ENCODE measurements at places on chromosomes 11 and 22.

GRCh38 chr11:60844045-60844869, 2.3 kb downstream of the CCDC86 start:
- DNase-seq, result no peak

GRCh38 chr11:15909937-15910598, 446.3 kb downstream of the SOX6 start:
- DNase-seq, result no peak

DNA sequence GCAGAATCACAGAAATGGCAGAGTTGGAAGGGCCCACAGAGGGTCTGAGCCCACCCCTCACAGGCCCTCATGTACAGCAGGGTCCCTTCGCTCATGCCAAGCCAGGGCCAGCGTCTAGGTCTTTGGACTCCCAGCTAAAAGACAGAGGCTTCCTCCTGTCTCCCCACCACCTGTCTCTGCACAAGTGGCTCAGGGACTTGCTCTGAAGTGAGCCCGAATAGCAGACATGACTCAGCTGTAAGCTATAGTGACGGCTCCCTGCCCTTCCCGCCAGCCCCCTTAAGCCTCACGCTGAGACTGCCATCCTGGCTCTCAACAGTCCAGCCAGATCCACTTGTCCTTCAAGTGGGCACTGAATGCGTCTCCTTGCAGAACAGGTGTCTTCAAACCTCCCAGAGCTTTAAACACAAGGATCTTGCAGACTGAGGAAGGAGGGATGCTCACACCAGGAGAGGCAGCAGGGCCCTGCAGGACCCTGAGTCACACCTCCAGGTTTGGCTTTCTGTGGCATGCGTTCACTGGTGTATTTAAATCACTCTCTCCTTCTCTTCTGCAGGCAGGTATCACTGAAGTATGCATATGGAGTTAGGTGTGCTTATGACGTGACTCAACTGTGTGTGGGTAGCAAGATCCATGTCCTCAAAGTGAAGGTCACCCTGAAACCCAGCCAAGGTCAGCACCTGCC, 154.9 kb downstream of the CACNA1I start:
- no peak for DNase-seq

- DNase-seq, result no peak
Measured at GRCh38 chr22:48832592-48832991, 995.1 kb downstream of the BRD1 start.

DNA sequence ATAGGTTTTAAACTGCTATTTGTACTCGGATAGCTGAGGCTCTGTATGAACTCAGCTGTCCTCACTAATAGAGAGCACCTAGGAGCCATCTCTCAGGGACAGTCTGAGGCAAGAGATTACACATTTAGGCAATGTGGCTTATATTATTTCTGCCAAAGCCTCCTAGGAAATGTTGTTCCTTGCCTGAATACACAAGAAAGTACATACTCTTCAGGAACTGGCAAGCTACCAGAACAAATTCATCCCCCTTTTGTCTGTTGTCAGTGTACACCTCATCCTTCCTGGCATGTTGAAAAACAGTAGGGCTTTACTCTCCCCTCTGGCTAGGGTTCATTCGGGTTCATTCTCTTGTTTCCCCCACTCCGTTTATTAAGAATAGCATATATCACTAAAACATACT, 615.9 kb upstream of the FAT3 start:
- DNase-seq, result no peak

DNA sequence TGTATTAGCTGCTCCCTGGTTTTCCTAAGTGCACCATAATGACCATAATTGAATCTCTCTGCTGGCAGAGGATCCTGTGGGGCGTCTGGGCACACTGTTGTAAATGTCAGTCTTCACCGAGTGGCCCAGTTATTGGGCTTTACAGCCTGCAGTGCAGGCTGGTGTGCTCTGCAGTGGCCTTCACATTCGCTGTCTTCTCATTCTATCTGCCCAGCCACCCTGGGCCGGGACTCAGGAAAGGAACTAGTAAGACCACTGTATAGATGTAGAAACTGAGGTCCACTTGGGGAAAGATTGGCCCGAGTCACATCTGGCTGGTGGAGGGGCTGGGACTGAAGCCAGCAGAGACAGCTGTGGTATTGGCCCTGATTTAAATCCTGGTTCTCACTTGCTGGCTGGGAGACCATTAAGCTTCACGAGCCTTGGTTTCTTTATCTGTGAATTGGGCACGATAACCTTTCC, 49.3 kb downstream of the TSPAN18 start:
- no peak for DNase-seq

DNA sequence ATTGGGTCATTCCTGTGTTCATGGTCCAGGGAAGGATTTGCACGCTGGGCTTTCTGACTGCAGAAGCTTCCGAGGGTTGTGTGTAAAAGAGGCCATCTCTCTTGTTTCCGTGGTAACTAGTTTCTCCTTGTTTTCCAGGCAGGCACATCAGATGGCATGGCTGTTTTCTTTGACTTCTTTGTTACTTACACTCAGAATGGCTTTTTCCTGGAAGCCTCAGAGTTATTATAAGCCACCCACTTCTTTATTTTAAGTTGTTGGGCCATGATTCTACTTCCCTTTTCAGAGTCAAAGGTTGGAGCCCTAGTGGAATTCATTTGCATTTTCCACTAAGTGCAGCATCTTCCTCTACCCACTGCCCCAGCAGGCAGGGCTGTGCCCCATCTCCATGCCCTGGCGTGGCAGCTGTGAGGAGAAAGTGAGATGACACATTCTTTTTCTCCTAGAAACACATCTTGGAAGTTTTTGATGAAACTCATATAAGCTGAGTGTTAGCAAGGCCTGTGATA, 94.9 kb downstream of the PRR5L start:
- DNase-seq, result no peak

DNA sequence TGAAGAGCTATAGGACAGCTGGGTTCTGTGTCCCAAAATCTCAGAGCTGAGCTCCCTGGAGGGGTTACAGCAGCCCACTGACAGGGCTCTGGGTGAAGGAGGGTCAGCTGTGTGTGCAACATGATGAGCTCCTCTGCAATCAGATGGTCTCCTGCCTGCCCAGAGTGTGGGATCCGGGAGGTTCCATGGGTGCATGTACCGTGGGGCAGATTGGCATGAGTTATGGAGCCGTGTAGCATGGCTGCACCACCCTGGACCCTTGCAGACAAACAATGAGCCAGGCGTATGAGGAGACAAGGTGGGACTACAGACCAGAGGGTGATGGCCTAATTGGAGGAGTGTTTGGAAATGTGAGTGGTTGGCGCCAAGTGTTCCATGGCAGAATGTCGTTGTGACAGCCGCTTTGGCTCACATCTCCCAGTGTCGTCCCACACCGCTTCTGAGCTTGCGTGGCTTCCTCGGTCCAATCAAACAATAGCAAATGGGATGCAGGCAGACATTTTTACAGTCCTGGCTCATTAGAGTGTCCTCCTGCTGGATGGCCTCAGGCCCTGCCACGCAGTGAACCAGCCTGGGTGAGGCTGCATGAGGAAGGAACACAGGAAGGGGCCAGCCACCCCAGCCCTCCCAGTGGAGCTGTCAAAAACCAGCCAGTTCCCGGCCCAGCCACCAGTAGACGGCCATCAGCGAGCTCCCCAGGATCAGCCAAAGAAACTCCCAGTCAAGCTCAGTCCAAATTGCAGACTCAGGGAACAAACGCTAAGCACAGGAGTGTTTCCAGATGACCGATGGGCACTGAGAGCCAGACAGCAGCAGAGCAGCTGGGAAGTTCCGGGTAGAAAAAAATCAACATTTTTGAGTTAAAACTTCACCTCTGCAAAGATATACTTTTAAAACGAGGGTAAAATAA, 1066.9 kb downstream of the BRD1 start:
- no peak for DNase-seq

GRCh38 chr11:101917226-101917625, 904 bp upstream of the ANGPTL5 start:
- no peak for DNase-seq

- no peak for DNase-seq
Measured at GRCh38 chr11:1486054-1486825, at the start of gene MOB2. TSS of gene MOB2 (minus strand) at chr11:1486779. CDS start at chr11:1486556, 223 bp downstream.

DNA sequence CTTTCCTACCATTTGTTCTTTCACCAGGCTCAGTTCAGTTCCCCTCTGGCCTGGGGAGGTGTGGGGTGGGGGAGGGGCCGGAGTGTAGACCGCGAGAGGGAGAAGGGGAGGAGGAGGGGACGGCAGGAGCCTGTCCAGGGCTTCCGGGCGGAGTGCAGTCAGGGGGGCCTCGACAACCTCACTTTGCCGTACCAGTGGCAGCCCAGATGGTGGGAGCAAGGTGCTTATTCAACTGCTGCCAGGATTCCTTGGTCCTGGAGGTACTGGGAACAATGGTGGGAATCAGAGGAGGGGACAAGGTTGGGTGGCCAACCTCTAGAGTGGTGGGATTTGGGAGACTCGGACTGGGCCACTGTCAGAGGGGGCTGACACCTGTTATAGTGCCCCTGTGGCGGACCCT, 1.2 kb downstream of the BACE1 start:
- DNase-seq, result no peak

DNA sequence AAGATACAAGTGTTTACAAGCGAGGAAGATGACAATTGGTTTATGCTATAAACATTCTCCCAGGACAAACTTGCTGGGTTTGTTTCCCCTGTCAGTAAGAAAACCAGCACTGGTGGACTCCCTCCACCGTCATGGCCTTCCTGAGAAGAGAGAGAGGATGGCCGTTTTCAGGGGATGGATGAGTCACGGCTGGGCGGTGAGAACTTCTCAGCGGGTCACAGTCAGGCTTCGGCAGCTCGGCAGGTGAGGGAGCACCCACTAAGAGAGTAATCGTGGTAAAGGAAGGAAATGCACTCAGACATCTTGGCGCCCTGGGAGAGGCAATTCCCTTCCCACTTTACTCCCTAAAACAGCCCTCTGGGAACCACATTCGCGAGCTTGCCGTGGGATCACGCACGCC, 83.9 kb downstream of the NCAM1 start:
- no peak for DNase-seq

DNA sequence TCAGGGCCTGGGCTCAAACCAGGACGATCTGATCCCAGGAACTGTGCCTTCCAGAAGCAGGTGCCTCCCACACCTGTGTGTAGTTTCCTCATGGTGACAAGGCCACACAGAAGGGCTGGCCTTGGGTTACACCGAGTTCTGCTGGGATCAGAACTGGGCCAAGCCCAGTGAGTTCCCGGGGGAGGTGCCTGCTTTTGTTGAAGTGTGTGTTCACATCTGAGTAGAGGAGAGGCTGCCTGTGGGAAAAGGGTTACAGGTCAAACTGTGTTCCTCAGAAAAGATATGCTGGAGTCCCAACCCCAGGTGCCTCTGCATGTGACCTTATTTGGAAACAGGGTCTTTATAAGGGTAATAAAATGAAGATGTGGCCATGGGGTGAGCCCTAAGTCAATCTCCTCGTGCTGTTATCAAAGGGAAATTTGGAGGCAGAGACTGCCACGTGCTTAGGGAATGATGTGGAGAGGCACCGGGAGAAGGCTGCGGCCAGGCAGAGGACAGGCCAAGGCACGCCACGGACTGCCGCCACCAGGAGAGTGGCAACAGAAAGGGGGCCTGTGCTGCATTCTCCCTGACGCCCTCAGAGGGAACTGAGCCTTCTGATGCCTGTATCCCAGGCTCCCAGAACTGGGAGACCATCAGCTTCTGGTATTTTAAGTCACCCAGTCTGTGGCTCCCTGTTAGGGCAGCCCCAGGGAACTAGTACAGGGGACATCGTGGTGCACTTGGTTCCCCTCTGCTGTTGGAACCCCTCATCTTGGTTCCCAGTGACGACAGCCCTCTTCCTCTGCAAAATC, 158.8 kb downstream of the CACNA1I start:
- no peak for DNase-seq

DNA sequence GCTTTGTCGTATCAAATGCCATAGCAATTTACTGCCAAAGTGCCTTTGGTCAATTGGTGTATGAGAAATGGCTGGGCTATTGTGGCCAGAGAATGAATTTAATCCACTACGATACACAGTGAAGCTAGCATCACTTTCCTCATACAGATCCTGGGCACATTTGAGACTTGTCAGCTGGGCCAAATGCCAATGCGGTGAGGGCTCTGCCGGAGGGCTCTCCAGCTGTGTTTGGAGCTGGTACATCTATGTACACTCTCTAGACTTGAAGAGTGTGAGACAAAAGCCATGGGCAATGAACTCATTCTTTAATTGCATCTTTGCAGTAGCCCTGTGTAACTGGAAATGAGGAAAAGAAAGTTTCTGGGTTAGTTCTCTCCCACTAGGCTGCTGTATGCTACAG, 1052.9 kb downstream of the NTM start:
- no peak for DNase-seq

GRCh38 chr22:26835929-26836528, 178.6 kb downstream of the MIAT start:
- DNase-seq, result peak; percentile 70

DNA sequence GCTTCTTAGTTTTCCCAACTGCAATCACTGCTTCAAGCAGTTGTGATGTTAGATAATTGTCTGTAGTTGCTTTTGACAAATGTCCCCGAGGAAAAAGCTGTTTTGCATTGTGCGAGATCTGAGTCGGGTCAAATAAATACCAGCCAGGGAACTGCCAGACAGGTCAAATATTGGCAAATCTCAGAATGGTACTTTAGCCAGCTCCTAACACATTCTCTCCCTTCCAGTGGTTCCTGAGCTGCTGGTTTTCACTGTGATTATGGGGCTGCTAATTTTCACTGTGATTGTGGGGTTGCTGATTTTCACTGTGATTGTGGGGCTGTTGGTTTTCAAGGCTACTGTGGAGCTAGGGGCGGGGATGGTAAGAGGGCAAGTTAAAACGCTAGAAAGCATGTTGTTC, 14.3 kb downstream of the RASSF10 start:
- no peak for DNase-seq

DNA sequence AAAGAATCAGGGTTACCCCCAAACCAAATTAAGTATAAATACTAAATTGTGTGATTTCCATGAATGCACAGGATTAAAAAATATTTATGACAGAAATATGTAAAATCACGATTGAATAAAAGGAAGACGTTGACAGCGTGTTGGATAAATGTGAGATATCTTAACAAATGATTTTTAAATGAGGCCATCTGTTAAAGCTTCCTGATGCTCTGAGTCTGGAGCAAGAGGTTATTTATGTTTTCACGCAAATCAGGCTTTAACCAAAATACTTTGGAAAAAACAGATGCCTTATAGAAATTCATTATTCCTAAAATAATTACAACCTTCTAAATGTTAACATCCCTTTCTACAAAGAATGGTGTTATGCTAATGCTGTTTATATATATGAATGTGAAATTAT, 123.3 kb downstream of the PAX6 start:
- DNase-seq, result no peak

- DNase-seq, result no peak
Measured at GRCh38 chr11:7220636-7221035, 31.1 kb upstream of the SYT9 start.

- no peak for DNase-seq
Measured at GRCh38 chr11:18427240-18427639, 15.1 kb downstream of the LDHC start.

DNA sequence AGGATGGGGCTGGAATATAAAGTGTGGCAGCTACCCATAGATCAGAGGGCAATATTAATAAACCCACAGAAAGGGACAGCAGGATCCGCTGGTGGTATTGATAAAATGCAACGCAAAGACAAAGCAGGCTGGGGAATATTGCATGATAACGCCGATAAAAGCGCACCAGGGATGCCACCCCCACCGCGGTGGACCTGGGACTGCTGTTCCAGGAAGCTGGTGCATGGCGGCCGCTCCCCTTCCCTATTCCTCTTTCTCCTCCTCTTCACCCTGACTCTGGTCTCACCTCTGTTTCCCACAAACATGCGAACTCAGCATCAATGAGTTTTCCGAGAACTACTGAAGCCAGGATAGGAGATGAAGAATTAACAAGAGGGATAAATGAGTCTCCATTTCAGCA, 20.2 kb downstream of the SPATA19 start:
- DNase-seq, result no peak

- DNase-seq, result no peak
Measured at GRCh38 chr11:119684361-119685110, 44.5 kb downstream of the NECTIN1 start.

- no peak for DNase-seq
Measured at GRCh38 chr22:25880524-25880923, 138.5 kb downstream of the MYO18B start.
